Transverse colon (tissue), 4 donors: ENCODE measurements at places on chromosomes 7 and 10.

GRCh38 chr10:34641913-34642558 is 173.1 kb downstream of the PARD3 start:
- DNase-seq, result no peak

- no peak for DNase-seq
Measured at GRCh38 chr7:106773228-106773627, 91.9 kb upstream of the PIK3CG start.

GRCh38 chr10:71972746-71973695 is 8.8 kb downstream of the CHST3 start:
- DNase-seq, result no peak

GRCh38 chr10:9437131-9437530 is 1382.6 kb downstream of the GATA3 start:
- no peak for DNase-seq

GRCh38 chr10:27620430-27621397 is 116.6 kb downstream of the RAB18 start:
- DNase-seq, result no peak

- no peak for DNase-seq
Measured at GRCh38 chr7:97012365-97013133, 7.2 kb downstream of the DLX6 start.

GRCh38 chr7:93117852-93118530 is at the start of gene SAMD9:
SAMD9 (minus strand) TSS chr7:93117979; CDS start chr7:93106097, 11,882 bp downstream.
- peak; percentile 63 for DNase-seq

DNA sequence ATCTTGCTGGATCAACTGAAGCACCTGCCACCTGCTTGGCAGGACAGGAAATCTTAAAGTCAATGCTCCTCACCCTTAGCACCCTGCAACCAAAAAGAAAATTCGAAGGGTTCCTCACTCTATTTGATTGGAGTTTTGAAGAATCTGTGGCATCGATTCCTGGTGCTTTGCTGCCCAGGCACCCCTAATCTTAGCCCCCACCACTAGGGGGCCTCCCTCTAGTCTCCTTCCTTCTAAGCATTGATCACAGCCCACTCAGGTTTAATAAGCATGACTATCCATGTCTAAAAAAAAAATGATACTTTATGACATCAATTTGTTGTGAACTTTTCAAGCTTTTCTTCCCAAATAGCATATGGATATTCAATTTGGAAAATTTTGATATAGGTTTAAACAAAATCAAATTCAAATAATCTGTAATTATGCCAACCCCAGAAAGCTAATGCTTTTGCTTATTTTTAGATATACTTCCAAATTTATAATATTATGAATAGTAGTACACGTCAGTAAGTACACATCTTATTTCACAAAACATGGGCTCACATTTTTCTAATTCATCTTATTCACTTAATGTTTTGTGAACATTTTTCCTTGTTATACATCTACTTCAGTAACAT is 45.3 kb downstream of the NRG3 start:
- DNase-seq, result no peak
